ENCODE measurements at places on chromosomes 11 and 22.
A peak's percentile ranks its signal among the peaks of the same experiment; 100 is the strongest.

- DNase-seq, result no peak
These were observed 52.4 kb upstream of the RBFOX2 start for GRCh38 chr22:36081023-36081431.

- no peak for DNase-seq
These were observed 50.4 kb upstream of the MTNR1B start for GRCh38 chr11:92919048-92919447.

- no peak for DNase-seq
These were observed 2.9 kb downstream of the MAPK12 start for GRCh38 chr22:50258361-50259292.

GRCh38 chr11:61962213-61963015, 5.0 kb downstream of the FTH1 start:
- no peak for DNase-seq

- no peak for DNase-seq
These were observed 38.9 kb downstream of the RELT start for GRCh38 chr11:73414977-73415651.

- DNase-seq, result no peak
These were observed 146.5 kb downstream of the ELP4 start for GRCh38 chr11:31656051-31656450.

GRCh38 chr22:44906999-44907644, 102.7 kb downstream of the PHF21B start:
- DNase-seq, result peak; percentile 18

- peak; percentile 32 for DNase-seq
These were observed 27.6 kb upstream of the TOLLIP start for GRCh38 chr11:1336836-1337646.

DNA sequence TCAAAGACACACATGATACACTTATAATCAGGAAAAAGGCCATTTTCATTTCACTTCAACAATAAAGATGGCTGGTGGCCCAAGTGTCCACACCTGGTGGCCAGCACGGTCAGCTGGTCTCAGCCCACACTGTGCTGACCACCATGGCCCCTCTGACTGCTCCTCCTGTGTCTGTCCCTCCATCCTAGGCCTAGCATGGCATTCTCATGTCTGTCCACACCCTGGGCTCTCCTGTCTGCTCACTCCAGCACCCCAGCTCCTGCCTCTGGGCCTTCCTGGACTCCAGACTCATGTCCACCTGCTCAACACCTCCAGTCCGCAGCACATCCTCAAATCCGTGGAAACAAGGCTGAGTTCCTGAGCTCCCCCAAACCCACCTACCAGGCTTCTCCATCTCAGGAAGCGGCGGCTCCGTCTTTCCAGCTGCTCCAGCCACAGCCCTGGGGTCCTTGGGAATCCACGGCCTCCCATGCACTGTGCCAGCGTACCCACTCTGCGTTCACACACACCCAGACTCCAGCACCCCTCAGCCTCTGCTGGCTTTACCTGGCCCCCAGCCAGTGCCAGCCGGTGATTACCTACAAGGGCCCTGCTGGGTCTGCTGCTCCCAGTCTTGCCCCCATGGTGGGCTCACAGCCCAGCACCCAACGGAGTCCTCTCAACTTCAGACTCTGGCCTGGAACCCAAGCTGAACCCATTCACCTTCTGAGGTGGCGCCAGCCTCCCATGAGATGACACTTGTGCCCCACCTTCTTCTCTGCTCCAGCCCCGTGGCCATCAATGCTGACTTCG, 13.9 kb downstream of the SIRT3 start:
- DNase-seq, result no peak

- DNase-seq, result no peak
These were observed 3.0 kb downstream of the OR52W1 start for GRCh38 chr11:6202041-6202440.

DNA sequence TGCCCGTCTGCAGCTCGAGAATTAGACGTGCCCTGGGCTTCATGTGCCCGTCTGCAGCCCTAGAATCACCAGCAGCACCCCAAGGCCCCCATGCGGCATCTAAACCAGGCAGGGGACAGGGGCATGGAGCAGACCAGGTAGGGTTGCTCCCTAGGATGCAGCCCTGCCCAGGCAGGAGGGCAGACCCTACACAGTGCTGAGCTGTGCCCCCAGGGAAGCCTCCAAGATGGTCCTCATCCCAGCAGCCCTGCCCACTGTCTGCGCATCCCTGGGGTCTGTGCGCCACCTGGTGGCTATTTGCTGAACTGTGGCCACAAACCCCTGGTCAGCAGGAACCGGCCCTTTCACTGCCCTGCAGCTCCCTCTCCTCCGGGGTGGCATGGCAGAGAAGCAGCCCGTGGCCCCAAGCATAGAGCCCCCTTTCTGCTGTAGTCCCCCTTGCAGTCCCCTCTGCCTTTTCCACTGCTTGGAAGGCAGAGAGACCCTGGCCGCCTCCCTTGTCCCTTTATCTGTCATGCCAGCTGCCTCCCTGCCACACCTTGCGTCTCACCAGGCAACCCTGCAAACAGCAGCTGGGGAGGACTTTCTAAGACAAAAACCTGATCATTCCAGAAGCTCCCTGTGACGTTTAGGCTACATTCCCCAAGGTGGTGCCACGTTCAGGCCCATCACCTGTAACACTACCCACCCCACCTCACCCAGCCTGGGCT, 86.6 kb downstream of the KCNQ1 start:
- DNase-seq, result peak; percentile 74

DNA sequence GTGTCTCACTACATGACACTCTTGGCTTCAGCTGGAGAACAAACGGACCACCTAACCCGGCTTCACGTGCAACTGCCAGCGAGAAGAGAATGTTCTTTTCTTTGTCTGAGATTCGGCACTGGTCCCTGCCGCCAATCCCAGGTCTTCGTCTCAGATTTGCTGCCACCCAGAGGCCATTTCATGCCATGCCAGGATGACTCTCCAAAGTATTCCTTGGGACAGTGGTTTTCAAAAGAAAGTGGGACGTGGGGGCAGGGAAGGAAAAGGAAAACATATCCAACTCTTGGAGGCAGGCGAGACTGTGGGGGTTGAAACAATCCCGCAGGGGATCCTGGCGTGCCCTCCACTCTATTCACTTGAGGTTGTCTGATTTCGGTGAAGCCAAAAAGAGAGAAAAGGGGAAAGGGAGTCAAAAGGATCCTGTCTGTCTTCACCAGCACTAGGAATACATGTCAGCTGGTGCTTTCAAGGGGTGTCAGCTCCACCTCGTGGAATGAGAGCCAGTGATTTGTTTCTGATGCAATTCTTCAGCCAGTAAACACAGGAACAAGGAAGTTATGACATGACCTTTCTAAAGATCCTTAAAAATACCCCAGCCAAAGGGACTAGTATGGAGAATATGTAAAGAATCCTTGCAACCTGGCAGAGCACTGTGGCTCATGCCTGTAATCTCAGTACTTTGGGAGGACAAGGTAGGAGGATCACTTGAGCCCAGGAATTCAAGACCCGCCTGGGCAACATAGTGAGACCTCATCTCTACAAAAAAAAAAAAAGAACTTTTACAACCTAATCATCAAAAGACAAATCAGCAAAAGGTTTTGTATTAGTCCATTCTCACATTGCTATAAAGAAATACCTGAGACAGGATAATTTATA, 41.0 kb upstream of the APLNR start:
- peak; percentile 62 for DNase-seq

Measured in dorsolateral prefrontal cortex (tissue), 122 donors.